NCI-H2171 treated with DMSO at 0.1 percent for 48 hours (cell line): ENCODE measurements at places on chromosomes 3 and 15.

GRCh38 chr3:97838393-97838792 is 16.6 kb downstream of the CRYBG3 start:
- DNase-seq = peak; percentile 42

GRCh38 chr15:62850791-62851291 is 191.7 kb upstream of the TPM1 start:
- no peak for DNase-seq

- no peak for DNase-seq
These were observed 6.6 kb upstream of the MAGEF1 start for GRCh38 chr3:184718431-184718830.

- DNase-seq = no peak
These were observed 53.2 kb upstream of the FNDC3B start for GRCh38 chr3:171986176-171986575.

DNA sequence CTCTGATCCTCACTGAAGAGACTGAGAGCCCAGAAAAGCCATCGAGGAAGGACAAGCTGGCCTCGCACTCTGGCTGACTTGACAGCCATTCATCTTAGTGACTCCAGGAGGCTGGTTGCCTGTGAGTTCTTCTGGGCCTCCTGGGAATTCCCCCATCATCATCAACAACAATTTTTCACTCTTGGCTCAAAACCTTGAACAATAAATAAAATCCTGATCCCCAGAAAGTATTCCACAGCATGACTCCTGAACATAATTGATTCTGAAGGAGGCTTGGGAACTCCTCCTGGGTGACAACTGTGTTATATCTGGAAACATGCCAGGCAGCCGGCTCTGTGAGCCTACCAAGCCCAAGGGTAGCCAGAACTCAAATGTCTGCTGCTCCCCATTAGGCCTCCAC is 188.6 kb downstream of the SHQ1 start:
- DNase-seq = peak; percentile 12

GRCh38 chr3:52331906-52332305 is 15.8 kb downstream of the DNAH1 start:
- DNase-seq = no peak

DNA sequence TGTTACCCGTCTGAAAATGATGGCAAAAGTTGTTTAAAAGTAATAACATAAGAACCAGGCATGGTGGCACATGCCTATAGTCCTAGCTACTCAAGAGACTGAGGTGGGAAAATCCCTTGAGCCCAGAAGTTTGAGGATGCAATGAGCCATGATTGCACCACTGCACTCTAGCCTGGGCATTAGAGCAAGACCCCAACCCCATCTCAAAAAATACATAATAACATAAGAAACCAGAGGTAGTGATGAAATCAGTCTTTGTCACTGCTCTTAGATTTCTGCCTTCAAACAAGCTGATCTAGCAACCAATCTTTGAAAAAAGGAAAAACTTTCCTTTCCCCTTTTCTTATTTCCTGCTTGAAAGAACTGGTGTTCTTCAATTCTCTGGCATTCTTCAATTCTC is 71.3 kb downstream of the TMCC1 start:
- DNase-seq = no peak

DNA sequence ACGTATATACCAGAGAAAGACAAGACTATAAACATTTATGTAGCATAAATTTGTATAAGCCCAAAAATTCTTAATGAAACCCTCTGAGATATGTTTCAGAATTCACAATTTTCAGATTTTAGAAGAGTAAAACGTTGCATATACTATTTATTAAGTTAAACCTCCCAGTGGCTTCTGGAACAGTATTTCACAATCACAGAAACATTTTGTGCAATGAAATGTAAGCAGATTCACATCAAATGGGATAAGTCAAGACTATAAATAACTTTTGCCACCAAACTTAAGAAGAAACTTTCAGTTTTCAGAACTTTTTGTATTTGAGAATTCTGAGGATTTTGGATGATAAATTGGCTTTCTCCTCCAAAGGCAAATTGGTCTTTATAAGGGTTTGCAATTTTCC is 9.2 kb downstream of the SLTM start:
- no peak for DNase-seq

DNA sequence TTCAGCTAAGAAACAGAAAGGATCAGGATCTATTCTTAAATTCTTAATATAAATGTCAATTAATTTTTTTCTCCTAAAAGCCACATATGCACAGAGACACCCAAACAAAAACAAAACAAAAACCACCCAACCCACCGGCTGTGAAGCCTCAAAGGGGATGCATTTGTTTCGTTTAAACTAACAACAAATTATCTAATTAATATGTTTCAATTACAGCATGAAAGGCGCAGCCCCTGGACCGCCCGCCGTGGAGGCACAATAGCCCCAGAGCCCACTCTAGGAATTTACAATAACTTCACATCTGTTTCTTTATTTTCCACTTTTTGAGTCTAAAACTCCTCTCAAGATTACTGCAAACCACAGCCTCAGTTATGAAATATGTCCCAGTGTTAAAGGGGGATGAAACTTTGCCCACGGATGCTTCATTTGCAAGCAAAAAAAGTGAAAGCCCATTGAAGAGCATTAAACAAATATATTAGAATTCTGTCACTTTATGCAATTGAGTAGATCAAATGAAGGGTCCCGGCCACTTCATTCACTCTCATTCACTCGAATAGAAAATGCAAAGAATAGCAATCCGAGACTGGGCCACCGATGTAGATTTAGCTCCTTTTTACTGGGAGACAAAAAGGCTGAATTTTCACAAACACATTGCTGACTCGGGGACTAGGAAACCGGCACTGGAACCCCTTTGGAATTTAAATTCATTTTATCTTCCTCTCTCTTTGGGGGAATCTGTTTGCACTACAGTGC is 6.0 kb downstream of the FOXB1 start:
- DNase-seq = no peak

DNA sequence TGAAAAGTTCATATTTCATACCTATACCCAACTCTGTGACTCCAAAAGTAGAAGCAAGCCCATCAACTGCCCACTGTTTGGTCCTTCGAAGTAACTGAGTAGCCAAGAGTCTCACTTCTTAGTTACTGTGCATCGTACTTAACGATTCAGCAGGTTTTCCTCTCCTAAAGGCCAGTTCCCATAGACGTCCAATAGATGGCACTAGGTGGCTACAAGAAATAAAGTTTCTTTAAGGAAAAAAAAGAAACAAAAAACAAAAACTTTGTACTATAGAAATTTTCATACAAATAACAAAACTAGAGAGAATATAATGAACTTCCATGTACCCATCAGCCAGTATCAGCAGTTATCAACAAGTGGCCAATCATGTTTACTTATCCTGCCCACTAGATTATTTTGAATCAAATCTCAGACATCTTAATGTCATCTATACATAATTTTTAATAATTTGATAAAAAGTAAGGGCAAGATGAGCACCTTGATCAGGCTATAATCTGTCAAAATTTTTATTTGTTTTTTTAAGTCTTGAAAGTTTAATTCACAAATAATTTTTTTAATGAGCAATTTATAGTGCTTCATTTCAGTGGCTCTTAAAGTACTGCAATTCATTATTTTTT is 63.8 kb upstream of the ACP3 start:
- DNase-seq = peak; percentile 49

DNA sequence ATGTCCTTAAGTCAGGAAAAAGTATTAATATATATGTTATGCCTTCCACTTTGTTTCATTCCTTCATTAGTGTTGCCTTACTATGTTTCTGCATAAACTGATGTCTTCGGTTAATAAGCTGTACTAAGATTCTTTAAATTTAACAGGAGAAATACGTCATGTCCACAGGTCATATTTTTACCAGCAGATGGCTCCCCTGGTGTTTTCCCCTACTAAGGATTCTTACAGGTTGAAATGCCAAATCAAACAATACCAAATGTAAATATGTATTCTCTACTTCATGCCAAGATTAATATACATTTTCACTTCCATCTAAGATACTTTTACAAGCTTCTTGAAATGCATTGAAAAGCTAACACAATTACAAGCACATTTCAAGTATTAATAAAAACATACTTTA is 1602.1 kb downstream of the SI start:
- peak; percentile 11 for DNase-seq

- no peak for DNase-seq
These were observed 15.6 kb downstream of the CHST2 start for GRCh38 chr3:143135150-143135549.

DNA sequence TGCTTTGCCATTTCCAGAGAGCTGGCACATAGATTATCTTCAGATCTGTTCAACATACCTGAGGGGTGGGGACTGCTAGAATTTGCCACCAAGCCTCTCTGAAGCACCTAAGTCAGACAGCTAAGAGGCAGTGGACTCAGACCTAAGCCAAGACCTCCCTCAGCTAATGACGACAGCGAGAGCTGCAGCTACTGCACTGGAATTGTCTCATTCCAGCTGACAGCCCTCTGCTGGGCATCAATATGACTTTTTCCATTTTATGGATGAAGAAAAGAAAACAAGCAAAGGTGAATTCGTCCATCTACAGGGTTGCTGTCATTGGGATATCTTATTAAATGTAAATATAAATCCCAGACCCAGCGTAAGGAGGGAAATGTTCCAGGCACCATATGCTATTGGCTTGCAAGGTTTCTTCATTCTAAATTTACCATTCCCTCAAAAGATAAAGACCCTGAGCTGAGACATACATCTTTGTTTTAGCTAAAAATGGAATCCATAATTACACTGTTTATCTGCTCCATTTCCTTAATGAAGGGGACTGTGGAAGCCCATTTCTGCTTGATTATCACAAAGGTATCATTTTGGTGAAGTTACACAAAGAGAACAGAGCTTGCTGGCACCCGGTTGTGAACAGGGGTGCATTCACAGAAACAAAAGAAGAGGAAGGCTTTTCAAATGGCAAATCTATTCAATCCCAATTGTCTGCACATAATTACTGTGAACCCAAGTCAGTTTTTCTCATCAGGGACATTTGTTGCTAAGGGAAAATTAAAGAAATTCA is 85.5 kb upstream of the LRTM1 start:
- DNase-seq = no peak

DNA sequence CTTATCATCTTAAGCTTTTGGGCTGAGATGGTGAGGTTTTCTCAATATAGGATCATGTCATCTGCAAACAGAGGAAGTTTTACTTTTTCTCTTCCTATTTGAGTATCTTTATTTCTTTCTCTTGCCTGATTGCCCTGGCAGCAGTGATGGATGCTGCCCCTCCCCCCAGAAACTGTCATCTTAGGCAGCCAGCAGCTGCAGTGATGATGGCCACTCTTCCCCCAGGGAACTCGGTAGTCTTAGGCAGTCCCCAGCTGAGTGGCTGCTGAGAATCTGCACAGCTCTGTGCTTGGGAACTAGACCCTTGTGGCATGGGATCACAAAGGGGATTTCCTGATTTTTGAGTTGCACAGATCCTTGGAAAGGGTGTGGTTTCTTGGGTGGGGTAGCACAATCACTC is 791.1 kb upstream of the ALCAM start:
- no peak for DNase-seq

DNA sequence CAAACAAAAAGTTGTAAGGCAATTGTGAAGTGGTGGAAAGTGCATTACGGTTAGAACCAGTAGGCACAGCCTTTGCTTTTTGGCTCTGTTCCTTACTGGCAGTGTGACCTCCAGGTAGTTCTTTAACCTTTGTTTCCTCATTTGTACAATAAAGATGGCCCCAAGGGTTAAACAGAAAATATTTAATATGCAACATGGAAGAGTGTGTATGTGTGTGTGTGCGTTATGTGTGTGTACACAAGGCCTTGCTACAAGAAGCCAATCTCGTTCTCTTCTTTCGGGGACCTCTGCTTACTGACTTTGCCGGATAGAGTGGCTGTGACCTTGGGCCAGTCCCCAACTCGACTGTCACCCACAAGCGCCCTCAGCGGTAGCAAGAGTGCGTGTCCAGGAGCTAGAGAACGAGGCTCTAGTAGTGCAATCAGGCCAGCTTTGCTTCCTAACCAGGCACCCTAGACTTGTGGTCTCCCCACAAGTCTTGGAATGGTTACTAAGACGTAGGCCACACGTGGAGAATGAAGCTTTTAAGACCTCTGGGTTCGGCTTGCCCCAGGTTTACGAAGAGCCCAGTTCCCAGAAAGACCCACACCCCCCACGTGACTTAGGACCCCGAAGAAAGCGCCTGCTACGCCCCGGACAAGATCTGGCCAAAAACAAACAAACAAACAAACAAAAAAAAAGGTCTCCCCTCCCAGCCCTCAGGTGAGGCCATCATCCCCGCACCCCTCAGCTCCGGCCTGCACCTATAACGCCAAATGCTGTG is 593 bp downstream of the CIAO2A start:
- DNase-seq = peak; percentile 73

DNA sequence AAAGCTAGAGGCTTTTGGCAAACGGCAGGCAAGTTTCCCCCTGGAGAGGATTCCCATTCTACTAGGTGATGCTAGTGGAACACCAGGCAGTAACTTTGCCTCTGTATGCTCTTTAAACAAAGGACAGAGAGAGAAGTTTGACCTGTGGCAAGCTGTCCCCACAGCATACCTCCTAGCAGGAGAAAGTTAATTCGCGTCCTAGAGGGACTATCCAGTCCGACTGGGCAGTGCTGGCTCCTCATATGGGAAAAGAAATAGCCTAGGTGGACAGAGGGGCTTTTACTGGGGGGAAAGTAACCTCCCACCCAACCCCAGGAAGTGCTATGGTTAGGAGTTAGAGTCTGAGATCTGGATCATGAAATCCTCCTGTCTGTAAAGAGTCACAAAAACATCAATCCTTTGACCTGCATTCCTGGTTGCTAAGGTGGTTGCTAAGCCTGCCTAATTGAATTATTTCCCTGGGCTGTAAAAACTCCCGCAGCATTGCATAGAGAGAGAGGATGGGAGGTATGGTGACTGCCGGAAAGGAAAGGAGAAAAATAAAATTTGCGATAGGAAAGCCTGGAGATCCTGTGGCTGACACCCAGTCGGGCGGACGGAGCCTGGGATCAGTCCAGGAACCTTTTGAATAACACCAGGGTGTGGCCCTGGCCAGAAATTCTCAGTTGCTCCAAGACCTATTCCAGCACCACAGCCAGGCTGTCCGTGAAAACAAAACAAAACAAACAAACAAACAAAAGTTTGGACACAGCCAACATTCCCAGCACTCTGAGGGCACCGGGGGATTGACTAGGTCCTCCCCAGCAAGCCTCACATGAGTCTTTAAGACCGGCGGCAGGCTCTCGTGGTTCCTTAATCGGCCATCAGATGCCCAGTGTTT is 67.7 kb upstream of the ATP11B start:
- DNase-seq = no peak

- no peak for DNase-seq
These were observed 47.4 kb downstream of the CMTM8 start for GRCh38 chr3:32285891-32286290.

- no peak for DNase-seq
These were observed 17.9 kb downstream of the KCNMB3 start for GRCh38 chr3:179233043-179233442.

DNA sequence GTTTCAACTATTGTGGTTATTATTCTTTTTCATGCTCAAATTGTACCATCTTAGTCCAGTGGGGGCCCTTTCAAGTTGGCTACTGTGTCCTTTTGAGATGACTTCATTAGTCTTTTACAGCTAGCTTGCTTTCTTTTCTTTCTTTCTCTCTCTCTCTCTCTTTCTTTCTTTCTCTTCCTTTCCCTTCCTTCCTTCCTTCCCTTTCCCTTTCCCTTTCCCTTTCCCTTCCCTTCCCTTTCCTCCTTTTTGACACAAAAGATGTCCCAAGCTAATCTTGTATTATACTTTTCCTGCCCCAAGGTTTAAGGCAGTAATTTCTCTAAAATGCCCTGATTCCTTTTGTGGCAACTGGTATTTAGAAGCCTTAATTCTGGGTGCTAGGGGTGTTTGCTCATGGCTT is 213.0 kb upstream of the TBC1D5 start:
- DNase-seq = no peak

GRCh38 chr3:73465926-73466325 is 158.8 kb downstream of the PDZRN3 start:
- no peak for DNase-seq
